Activated naive CD4-positive, alpha-beta T cell treated with anti-CD3 and anti-CD28 coated beads, Interleukin-2, amount 50 U/mL, for 16 hours (primary cell): ENCODE measurements at places on chromosomes 11 and 22.
A peak's percentile ranks its signal among the peaks of the same experiment; 100 is the strongest.

DNA sequence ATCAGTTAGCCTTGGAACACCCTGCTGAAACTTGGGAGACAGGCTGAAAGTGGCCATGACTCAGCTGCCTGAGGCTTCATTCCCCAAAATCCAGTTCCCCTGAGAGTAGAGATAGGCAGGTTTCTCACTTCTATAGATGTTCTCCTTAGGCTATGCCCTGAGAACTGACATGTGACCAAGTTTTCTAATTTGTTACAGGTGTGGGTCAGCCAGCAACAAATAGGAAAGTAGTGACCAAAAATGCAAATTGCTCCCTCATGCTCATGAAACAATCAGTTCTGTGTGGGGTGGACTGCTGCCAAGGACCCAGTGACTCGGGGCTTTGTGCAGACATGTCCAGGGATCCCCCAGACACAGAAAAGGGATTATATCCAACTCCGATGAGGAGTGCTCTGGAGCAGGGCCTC, 7.3 kb upstream of the CCDC15 start:
- no peak for DNase-seq

- no peak for DNase-seq
Observed at GRCh38 chr22:37345863-37346504, 63.7 kb downstream of the CYTH4 start.

- no peak for DNase-seq
Observed at GRCh38 chr11:46686886-46687795, 13.3 kb downstream of the ARHGAP1 start.

GRCh38 chr11:123111465-123111864, 49.5 kb upstream of the HSPA8 start:
- DNase-seq: no peak

GRCh38 chr11:45657496-45658260, 7.7 kb downstream of the CHST1 start:
- DNase-seq: no peak

DNA sequence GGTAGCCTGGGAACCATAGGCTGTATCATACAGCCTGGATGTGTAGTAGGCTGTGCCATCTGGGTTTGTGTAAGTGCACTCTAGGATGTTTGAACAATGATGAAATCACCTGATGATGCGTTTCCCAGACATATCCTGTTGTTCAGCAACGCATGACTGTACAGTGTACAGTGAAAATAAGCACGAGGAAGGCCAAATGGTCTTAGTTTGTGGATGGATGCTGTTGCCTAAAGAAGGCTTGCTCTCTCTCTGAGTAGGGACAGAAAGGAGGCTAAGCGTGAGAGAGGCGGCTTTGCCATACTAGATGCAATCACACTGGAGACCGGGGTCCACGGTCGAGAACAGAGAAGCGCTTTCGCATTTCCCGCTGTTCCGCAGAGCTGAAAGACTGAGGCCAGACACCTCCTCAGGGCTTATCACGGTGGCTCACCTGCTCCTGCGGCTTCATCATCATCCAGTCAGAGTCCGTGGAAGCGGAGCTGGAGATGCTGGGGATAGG, 27.6 kb upstream of the APLP2 start:
- DNase-seq: no peak

DNA sequence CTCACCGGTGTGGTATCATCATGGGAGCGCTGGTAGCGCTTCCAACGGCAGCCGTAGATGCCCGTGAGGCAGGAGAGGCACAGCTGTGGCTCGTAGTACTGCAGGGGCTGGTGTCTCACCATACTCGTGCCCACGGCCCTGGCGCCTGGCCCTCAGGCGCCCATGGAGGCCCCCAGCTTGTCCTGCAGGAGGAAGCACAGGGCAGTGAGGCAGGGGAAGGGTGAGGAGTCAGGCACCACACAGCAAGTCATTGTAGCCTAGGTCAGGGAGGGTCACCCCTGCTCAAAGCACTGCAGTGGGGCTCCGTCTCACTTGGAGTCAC, 44.6 kb upstream of the KLHL35 start:
- no peak for DNase-seq

GRCh38 chr11:26960281-26960680, 33.6 kb upstream of the FIBIN start:
- DNase-seq: no peak

- no peak for DNase-seq
Observed at GRCh38 chr11:70851907-70852306, 400.5 kb downstream of the SHANK2 start.

- DNase-seq: no peak
Observed at GRCh38 chr11:105110688-105111030, 28.9 kb downstream of the CARD18 start.

- DNase-seq: no peak
Observed at GRCh38 chr11:17578958-17579357, 31.9 kb downstream of the OTOG start.

- DNase-seq: no peak
Observed at GRCh38 chr22:49946612-49947295, 13.8 kb upstream of the PIM3 start.

GRCh38 chr11:114762408-114762807, 84.1 kb downstream of the NXPE2 start:
- DNase-seq: peak; percentile 22

DNA sequence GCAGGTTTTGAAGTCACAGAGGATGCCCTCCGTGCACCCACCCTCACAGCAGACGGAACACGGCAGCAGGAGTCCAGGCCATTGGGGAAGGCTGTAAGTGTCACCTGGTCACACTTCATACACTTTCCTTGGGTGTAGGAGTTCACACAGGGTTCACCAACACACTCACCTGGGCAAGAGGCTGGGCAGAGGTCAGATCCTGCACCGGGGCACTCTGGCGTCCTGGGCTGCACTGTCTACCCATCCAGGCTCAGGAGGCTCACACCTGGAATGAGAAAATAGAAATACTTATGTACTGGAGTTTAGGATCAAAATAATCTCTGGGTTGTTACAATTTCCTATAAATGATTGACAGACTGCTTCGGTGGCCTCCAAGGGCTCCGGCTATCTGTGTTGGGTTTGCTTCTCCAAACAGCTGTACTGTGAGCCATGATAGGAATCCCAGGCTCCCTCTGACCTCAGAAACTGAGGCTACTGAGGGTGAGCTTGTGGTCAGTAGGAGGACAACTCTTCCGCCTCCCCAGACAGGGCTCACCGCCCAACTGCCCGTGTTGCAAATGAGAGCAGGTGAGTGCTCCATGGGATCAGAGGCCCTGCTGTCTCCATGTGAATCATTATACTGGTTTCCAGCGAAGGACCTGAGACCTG, 20.1 kb upstream of the CARS1 start:
- DNase-seq: no peak

DNA sequence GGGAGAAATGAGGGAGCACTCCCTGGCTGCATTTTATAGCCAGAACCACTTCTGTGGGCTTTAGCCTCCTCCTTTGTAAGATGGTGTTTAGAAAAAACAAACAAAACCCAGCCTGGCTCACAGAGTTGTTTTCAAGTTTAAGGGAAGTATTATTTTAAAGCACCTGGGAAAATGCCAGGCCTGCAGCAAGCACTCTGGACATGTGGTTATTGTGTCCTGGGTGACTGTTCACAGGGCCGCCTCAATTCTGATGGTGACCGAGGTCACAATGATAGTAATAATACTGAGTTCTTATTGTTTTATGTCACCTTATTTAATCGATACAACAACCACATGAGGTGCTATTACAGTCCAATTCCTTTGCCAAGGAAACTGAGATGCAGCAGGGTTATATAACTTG, 20.7 kb upstream of the SLC22A12 start:
- no peak for DNase-seq

GRCh38 chr11:130383344-130384211, 44.8 kb downstream of the ADAMTS8 start:
- no peak for DNase-seq

DNA sequence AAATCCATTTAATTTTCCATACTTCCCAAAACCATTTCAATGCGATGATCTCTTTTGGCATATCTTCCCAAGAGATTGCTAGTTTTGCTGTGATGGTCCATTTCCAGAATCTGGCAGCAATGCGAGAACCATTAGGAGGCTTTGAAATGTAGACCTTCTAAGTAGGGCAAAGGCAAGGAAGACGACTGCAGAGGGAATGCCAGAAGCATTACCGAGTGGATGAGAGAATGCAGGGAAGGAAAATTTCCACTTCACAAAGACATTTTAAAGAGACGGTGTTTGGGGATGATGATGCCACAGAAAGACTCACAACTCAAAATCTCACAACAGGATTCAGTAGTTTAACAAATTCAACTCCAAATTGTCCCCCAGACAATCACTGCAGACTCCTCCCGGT, 471 bp upstream of the CEP126 start:
- no peak for DNase-seq

GRCh38 chr11:74022546-74022945, 13.7 kb upstream of the UCP3 start:
- DNase-seq: no peak

DNA sequence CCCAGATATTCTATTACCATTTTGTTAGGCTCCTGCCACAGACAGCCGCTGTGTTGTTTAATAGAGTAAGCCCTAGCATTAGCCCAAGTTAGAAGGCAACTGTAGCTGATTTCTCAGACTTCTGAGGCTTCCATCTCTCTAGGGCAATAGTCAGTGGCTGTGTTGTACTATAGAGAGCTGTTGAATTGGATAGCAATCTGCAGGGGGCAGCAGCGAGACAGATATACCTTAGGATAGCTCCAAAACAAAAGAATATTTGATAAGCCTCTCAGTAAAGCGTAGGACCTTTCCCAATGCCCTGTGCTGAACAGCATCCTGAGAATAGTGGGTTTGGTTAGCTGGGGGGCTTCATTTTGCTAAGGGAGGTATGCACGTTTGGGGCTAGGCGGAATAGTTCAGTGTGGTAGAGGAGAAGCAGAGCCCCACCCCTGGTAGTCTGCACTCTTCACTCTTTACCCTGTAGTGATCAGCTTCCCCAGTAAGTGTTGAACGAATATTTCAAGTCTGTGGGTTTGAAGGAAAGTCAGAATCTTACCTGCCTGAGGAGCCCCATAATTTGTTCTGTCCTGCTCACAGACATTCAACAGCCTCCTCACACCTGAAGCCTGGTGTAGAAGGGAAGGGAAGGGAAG, 515.1 kb downstream of the INSC start:
- DNase-seq: no peak

DNA sequence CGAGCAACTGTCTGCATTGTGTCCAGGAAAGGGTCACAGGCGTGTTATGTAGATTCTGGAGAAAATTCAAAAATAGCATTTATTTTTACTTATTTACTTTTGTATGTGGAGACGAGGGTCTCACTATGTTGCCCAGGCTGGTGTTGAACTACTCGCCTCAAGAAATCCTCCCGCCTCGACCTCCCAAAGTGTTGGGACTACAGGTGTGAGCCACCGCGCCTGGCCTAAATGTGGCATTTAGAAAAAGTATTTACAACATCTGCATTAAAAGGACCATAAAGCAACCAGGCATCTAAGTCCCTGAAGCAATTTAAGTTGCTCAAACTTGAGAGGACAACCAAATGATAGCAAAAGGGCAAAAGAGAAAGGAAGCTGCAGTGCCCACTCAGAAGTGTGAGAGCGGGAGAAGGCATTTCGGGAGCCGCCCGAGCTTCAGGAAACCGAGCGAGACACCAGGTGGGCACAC, 595 bp downstream of the TRIM66 start:
- DNase-seq: no peak

GRCh38 chr11:48002561-48002960, 22.2 kb downstream of the PTPRJ start:
- DNase-seq: no peak

DNA sequence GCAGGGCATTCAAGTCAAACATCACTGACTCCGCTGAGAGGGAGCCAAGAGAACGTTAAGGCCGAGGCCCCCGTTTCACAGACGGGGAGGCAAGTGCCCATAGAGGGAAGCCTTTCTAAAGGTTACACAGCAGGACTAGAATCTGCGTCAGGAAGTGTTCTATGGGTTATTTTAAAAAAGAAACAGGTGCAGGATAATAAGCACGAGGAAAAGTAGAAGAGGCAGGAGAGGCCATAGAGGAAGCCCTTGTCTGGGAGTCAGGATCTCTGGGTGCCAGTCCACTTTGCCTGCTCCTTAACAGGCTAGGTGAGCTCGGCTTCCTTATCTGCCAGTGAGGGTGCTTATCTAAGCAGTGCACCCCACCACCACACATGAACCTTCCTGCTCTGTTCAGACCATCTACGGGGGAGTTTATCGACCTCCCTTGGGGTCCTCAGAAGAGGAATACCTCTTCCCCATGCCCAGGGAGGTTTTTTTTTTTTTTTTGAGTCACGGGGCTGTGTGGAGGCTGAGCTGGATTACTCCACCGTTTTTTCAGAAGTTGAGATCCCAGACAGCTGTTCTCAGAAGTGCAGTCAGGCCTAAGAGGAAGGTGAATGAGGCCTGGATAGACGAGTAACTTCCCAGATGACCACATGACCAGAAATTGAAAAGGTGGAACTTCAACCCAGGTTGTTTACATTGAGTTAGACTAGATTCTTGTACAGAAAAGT, 1.2 kb upstream of the FCHSD2 start:
- no peak for DNase-seq

GRCh38 chr22:38080850-38081635, 2.9 kb downstream of the SLC16A8 start:
- DNase-seq: no peak

- no peak for DNase-seq
Observed at GRCh38 chr11:80559942-80560341, 1119.1 kb upstream of the TENM4 start.

DNA sequence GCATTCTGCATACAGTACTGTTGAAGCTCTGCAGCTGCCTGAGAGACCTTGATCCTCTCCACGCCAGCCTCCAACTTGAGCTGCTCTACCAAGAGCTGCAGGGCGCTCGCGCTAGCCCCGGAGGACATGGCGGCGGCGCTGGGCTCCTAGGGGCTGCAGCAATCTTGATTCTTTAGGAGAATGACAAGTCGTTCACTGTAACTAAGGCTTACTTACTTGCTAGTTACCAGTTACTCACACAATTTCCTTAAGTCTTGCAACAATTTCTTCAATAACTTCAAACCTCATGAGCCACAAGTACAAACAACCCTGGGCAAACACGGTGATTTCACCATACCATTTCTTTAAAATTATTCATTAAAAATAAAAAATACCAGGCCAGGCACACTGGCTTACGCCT, 21.9 kb downstream of the SBF2 start:
- DNase-seq: no peak

DNA sequence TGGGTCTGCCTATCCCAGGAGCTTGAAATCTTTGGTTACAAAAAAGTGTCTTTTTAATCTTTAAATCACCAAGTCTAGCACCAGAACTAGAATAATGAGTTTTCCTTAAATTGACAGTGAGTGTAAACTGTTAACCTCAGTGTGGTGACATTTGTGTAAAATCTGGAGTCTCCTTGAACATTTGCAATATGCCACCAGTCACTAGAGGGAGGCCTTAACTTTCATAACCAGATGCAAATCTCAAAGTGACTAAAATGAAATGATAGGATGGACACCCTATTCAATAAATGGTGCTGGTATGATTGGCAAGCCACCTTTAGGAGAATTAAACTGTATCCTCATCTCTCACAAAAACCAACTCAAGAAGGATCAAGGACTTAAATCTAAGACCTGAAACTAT, 8.3 kb upstream of the SCGB1D2 start:
- no peak for DNase-seq

DNA sequence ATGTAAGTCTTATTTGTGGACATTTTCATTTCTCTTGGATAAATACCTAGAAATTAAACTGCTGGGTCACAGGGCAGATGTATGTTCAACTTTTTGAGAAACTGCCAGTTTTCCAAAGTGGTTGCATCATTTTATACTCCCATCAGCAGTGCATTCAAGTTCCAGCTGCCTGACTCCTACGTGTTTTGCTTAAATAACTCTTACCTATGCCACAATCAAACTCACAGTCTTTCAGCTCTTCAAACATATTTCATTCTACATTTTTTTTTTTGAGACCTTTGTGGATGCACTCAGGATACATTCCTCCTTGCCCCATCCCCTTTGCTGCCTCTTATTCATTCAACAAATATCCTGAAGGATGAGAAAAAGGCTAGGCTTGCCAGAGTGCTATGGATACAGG, 9.2 kb downstream of the TCF20 start:
- no peak for DNase-seq
